Activated gamma-delta T cell treated with Interleukin-2 at 50 U/mL for 16 hours (primary cell): ENCODE measurements at places on chromosomes 6 and 20.

DNA sequence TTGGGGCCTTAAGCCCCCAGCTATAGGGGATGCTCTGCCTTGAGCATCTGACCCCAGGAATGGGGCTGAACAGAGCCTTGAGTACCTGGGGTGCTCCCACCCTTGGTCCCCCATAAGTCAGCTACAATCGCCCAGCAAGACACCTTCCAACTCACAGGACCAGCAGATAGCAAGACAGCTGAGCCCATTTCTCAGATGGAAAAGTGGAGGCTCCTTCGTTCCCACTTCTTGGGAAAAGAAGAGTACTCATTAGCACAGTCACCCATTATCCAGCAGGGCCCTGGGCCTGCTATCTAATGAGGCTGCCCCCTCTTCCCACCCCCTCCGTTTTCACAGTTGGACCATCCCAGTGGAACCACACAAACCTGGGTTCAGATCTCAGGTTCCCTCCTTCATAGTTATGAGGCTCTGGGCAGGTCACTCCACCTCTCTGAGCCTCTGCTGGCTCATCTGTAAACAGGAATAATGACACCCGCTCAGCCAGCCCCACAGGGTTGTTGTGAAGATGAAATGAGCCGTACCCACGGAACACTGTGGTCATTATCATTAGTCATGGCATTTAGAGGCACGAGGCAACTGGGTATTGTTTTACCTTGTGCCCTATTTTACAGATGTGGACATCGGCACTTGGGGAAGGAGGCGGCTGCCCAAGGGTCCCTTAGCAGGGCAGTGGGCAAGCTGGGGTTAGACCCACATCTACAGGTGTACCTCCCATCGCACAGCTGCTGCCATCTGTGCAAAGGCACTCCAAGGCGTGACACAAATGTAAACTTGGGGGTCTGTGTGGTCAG is 4.5 kb downstream of the LPIN3 start:
- DNase-seq, result no peak

DNA sequence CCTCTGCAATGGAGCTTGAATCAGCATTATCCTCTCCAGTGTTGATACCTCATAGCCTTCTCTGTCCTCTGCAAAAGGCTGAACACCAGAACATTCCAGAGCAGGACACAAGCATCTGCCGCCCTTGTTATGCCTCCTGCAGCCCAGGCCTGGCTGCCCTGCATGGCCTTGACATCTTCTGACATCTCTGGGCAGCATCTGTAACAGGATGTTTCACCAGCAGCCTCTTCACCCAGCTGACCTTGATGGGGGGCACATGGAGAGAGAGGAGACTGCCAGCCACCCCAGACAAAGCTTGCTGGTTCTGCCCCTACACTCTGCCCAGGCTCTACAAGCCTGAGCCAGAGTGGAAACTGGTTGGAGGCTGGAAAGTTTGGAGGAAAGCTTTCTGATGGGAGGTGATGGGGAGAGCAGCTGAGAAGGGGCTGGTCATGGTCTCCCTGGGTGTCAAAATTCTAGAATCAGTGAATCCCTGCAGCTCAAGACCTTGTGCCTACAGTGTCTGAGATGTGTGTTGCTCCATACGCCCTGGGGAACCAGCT is 145.1 kb downstream of the MRPL14 start:
- DNase-seq, result no peak

DNA sequence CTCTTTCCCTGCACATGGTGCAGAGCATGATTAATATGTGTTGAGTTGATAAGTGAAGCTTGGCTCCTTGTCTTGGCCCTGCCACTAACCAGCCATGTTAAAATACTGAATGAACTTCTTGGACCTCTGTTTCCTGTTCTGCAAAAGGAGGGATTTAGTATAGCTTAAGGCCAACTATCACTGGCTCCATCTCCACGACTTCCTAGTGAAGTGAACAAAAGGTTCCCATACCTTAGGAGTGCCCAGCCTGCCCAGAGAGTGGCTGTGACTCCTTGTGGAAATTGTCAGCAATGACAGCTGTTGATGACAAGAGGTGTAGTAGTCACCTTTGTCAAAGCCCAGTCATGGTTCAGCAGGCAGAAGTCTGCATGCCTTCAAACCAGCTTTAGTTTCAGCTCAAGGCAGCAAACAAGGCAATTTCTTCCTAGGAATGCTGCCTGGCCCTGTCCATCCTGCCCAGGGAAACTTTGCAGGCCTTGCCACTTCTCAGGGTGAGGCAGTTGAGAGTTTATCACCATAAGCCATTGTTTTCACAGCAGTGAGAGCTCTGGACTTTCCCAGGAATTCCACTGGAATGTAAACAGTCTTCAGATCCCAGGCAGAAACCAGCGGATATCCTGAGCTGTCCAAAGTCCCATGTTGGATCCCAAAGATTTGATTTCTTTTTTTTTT is 169.7 kb upstream of the TNFAIP3 start:
- DNase-seq, result no peak

DNA sequence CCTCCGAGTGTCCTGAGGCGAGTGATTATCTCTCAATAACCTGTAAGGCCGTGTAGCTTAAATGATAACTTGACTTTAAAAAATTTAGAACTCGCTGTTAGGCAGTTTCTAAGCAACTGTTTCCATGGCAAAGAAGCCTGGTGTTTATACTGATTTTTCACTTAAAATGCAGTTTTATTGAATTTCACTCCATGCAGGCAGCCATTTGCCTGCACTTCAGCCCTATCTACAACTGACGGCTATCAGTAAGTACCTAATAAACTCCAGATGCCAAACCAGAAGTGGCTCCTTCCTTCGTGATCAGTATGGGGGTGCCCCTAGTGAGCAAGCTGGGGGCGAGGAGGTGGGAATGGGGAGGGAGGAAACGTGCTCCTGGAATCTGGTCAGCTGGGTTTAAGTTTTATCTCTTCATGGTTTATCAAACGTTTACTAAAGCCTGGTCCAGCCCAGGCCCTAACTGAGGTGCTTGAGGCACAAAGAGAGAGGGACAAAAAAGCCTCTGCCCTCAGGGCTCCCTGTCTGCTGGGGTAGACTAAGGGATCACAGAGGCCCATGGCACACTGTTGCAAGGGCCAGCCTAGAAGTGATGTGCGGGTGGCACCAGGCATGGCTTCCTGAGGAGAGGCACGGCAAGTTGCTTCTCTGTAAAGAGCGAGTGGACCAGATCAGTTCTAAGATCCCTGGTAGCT is 45.5 kb downstream of the TTI1 start:
- DNase-seq, result no peak

- no peak for DNase-seq
Measured at GRCh38 chr6:7139835-7140470, 32.2 kb downstream of the RREB1 start.

DNA sequence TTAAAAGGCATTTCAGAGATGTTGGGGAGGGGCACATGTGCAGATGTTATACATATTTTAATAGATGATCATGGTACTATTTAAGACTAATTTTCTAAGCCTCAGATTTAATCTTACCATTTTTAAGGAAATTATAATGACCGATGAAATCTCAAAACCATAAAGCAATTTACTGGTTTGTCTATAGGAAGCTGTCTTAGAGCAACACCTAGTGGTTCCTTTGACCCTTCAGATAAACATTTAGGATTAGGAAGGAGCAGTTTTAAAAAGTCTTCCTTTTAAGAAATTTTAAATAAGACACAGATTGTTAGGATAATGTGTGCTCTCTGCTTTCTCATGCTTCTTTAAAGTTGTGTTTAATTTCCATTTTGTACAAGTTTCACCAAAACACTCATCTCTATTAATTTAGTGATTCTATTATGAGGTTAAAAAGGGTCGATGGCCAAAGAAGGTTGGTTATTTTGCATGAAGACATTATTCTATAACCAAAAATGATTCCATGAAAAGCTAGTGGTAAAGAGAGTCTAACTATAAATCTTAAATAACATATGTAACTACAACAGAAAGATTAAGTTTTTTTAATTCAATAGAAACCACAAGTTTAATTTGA is 376.4 kb downstream of the HACE1 start:
- no peak for DNase-seq

DNA sequence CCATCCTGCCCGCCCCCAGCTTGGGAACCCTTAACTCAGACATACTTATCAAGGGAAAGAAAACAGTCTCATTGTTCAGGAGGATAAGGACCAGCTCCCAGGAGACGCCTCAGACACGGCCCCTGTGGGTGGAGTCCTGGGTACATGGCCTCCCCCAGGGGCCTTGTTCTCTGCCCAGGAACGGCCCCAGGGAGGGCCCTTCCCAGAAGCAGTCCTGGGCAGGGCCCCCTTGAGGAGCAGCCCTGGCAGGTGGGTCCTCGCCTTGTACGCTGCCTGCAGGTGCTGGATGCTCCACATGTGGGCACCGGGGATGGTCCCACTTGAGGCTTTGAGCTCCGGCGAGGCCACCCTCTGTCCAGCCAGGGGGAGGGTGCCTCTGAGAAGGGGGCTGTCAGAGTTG is 4.5 kb upstream of the GATA5 start:
- DNase-seq, result no peak

DNA sequence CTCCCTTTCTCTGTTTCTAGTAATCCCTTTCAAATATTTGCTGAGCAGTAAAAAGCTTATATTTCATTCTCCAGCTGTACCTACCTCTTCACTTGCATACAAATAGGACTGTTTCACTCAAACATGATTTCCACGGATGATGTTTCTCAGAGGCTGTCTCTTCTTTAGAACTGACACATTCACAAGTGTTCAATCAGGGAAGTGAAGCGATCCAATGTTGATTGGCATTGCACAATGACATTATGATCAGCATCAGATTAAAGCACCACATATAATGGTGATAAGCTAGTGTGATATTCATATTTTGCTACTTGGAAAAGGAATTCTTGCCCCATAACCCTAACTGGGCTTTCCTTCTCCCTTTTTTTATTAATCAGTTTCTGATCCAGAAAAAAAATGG is 681.8 kb downstream of the TBC1D32 start:
- no peak for DNase-seq

GRCh38 chr20:13220194-13220903 is 725 bp upstream of the ISM1 start:
- no peak for DNase-seq

DNA sequence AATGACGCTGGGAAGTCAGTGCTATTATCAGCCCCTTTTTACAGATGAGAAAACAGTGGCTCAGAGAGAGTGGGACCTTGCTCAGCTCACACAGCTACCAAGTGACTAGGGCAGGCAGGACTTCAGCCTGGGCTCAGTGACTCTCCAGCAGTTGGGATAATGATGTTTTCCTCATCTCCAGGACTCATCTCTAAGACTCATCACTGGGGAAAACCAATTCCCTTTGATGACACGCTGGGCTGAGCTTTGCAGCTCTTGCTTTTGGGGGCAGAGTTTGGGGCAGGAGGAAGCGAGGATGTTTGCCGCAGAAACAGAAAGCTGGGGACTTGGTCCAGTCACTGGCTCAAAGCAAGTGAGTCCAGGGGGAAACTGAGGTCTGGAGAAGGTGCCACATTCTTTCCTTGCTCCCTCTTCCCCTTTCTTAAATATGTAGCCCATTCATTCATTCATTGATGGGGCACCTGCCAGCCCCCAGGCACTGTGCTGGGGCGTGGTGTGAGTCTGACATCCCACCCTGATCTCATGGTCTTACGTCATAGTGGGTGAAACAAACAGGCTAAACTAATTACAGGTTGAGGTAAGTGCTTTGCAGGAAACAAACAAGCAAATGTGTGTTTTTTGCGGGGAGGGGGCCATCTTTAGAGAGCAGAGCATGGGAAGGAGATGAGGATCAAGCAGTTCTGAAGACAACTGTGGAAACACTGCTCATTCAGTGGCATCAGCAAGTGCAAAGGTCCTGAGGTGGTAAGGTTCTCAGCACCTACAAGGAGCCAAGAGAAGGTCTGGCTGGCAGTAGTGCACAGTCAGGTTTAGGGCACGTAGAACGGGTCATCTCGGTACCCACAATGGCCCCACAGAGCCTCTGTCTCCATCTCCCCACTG is 74.4 kb upstream of the PMEPA1 start:
- DNase-seq, result no peak

DNA sequence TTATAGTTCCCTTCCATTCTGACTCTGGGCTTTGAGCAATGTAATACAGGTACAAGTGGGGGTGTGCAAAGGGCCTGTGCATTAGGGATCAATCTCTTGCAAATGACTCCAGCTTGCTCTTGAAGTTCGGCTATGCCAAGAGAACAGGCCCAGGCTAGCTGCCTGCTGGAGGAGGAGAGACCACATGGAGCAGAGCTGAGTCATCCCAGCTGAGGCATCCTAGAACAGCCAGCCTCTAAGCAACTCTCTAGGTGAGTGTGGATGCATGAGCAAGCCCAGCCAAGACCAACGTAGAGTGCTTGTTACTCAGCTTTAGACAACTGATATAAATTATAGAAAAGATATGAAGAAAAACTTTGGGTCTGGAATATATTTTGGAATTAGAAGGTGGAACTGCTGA is 47.6 kb upstream of the RBM24 start:
- no peak for DNase-seq

GRCh38 chr6:140970485-140970884 is 1162.2 kb upstream of the GJE1 start:
- no peak for DNase-seq

- no peak for DNase-seq
Measured at GRCh38 chr6:33777398-33778388, 11.2 kb downstream of the LEMD2 start.

DNA sequence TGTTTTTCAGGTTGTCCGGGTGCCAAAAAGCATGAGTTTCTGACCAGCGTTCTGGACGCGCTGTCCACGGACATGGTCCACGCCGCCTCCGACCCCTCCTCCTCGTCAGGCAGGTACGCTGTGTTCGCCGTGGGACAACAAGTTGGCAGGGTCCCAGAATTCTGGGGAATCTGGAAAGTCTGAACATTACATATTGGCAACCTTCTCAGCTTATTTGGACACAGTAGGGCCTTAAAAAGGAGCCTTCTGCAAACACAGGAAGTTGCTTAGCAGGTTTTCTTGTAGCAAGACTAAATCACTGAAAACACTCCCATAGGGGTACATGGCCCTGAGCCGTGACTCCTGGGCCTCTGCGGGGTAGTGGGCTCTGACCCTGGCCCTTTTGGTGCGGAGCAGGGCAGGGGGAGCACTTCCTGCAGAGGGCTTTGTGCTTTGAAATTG is 209.7 kb downstream of the SMOC2 start:
- no peak for DNase-seq

GRCh38 chr6:131890091-131890490 is 61.1 kb downstream of the CCN2 start:
- no peak for DNase-seq

DNA sequence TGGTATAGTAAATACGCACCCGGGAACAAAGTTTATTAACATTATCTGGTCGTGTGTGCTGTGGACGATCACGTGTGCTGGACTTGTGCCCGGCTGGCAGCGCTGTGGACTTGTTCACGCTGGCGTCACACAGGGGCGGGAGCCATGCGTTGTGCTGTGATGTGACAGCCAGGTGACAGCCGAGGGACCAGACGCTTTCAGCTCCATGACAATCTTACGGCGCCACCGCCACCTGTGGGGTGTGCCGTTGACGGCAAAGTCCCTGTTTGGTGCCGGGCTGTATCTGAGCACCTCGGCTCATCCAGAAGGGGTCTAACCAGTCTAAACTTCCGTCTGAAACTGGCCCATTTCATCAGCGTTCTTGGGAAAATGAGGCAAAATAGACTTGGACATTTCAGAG is 25.2 kb downstream of the DLL1 start:
- DNase-seq, result no peak

GRCh38 chr6:33668328-33668727 is 43.2 kb downstream of the UQCC2 start:
- no peak for DNase-seq

- no peak for DNase-seq
Measured at GRCh38 chr6:25280344-25281074, 1.3 kb downstream of the CARMIL1 start.
